Right atrium auricular region (tissue), 2 donors: ENCODE measurements at places on chromosomes 3 and 15.

DNA sequence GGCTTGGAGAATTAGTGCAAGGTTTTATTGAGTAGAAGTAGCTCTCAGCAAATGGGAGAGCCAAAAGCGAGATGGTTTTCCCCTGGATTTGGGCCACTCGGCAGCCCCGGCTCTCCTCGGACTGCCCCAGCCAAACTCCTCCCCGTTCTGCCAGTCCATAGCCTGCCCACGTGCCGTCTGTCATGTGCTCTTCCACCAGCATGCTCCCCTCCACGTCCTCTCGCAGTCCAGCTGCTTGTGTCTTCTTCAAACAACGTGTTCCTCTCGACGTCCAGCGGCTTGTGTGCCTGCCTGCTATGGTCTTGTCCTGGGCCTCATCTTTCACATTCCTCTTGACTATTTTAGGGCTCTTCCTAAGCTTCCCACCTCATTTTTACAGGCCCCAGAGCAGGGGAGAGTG is 16.7 kb upstream of the SECISBP2L start:
- DNase-seq = no peak

GRCh38 chr3:156151824-156152428 is 31.5 kb downstream of the KCNAB1 start:
- DNase-seq = peak; percentile 77

DNA sequence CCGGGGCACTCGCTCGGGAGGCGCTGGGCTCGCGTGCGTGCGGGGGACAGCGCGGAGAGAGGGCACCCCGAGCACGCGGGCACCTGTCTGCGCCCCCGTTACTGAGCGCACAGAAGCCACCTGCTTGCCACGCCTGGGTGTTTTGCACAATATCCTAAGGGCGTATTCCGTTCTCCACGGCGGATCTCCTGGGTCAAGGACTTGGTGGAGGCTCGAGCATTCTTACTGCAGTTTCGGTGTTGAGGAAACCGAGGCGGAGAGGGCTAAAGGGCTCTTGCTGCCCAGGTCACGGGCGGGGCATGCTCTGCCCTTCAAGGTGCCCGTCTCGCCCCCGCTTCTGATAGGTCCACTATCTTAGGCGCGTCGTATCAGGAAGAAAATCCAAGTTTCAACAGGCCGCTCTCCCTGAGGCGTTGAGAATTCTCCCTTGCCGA is 526 bp downstream of the GPD1L start:
- DNase-seq = no peak

- DNase-seq = no peak
These were observed 413.9 kb upstream of the MDFIC2 start for GRCh38 chr3:70726096-70726938.

GRCh38 chr15:86021281-86022264 is 58.1 kb upstream of the AGBL1 start:
- no peak for DNase-seq

DNA sequence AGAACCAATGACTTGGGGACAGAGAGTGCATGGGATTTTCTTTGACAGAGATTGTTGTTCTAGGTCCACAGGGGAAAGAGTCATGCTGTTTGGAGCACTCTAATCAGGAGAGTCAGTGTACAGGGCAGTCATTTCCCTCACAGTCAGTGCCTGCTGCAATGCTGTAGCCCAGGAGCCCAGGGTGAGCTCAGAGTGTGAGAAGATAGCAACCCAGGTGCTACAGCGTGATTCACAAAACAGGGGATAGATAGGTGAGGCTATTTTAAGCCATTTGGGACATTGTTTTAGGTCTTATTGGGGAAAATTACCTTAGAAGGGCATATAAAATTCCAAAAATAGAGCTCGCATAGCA is 37.3 kb downstream of the LNP1 start:
- DNase-seq = no peak

- no peak for DNase-seq
These were observed 476.0 kb downstream of the MFSD1 start for GRCh38 chr3:159277814-159278213.

- DNase-seq = no peak
These were observed 37.2 kb upstream of the PRR20G start for GRCh38 chr3:127324913-127325628.

DNA sequence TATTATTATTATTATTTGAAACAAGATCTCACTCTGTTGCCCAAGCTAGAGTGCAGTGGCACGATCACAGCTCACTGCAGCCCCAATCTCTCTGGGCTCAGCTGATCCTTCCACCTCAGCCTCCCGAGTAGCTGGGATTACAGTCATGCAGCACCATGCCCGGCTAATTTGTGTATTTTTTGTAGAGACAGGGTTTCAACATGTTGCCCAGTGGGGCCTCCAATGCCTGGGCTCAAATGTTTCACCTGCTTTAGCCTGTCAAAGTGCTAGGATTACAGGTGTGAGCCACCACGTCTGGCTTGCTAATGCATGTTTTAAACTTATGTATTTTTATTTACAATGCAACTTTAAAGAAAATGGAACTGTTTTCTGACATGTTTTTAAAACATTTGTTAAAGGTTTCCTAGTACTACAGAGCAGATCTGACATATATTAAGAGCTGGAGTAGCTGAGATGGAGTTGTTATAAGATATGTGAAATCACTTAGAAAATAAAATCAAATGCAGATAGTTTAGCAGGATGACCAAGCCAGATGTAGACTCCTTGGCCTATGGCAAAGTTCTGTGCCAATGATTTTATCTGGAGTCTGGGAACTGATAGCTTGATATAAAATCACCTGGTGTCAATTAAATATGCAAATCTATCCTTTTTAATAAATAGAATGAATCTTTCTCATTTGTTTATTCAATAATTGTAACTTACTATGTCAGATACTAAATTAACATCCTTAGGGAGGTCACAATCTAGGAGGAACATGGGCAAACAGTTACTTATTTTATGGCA is 310.1 kb upstream of the NAALADL2 start:
- no peak for DNase-seq

DNA sequence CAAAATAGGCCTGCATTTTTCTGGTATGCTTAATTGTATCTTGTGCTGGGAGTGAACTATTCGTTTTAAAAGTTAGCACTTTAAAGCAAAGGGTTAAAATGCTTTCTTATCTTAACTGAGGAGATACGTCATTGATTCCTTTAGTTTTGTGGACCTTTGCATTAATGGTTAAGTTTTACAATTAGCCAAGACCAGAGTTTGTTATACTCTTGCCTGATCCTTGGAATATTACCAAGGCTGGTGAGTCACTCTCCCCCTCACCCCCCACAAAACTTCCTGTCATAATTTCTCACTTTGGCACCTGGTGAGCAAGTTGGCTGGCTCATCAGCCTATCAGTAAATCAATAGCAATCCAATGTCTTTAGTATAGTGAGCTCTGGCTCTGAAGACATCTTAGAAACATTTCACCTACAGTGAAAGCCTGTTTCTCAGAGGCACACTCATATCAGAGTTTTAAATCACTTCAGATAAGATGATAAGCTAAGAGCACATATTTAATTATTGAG is 26.7 kb downstream of the SLC2A2 start:
- DNase-seq = no peak

DNA sequence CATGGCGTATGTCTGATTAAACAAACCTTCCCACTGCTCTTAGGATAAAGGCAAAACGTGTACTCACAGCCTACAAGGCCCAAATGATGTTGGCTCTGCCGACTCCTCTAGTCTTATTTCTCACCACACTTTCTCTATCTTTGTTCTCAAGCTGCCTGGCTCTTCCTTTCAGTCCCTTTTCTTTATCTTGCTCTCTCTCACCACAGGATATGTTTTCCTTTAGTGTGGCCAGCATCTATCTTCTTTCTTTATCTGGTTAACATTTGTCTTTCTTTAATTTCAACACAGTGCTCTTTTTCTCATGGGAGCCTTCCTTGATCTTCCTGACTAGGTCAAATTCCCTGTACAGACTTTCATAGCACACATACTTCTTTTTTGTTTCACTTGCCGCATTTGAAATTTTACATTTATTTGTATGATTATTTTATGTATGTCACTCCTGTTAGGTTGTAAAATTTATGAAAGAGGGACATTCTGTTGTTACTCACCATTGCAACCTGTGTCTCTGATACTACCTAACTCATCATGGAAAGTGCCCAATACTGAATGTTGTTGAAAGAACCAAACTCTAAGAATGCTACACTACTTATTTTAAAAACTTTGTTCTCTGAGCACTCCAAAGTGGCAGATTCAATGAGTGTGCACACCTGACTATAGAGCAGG is 328.9 kb upstream of the CBLB start:
- no peak for DNase-seq

DNA sequence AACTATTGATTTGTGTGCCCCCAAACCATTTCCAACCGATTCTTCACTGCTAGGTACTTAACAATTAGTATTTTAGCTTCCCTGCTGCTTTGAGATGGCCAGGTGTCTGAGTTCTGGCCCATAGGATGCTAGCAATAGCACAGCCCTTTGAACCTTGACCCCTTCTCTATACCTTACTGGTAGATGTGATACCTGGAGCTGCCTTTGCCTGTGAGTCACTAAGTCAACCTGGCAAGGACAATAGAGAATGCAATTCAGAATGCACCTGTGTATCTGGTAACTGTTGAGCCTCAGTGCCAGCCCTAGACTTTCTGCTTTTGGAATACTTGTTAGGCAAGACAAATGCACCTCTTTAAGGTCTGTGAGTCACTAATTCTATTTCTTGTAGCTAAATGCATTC is 467.4 kb downstream of the GRM7 start:
- no peak for DNase-seq

- DNase-seq = no peak
These were observed 1.7 kb downstream of the ITPR1 start for GRCh38 chr3:4494895-4495264.

GRCh38 chr15:85453144-85453872 is 72.9 kb downstream of the AKAP13 start:
- DNase-seq = no peak

- DNase-seq = no peak
These were observed 32.5 kb downstream of the CDCP1 start for GRCh38 chr3:45113625-45114050.

- DNase-seq = no peak
These were observed 139.7 kb upstream of the SMAD3 start for GRCh38 chr15:66925721-66926120.

DNA sequence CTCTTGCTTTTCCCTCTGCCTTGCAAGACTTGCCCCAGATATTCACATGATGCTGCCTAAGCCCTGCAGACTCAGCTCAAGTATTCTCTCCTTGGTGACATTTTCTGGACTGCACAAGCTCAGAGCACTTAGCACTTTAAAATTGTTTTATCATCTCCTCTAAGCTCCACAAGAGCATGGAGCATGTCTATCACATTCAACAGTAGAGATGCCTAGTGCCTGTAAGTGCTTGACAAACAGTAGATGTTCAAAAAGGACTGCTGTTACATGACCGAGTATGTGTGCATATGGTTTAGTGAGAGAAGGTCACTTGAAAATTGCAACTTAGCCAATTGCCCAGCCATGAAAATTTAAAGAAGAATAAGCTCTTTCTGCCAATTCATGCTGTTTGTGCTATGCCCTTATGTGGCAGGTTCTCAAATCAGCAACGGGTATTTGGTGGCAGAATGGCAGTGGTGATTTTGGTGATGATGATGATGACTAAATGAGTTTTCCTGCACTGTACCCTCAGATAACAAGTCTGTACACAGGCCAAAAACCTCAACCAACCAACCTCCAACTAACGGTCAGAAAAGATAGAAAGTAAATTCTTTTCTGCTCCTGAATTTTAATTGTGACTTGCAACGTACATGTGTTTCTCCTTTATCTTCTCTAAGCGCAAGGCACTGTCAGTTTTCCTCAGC is 647.2 kb upstream of the UBE2E2 start:
- no peak for DNase-seq

DNA sequence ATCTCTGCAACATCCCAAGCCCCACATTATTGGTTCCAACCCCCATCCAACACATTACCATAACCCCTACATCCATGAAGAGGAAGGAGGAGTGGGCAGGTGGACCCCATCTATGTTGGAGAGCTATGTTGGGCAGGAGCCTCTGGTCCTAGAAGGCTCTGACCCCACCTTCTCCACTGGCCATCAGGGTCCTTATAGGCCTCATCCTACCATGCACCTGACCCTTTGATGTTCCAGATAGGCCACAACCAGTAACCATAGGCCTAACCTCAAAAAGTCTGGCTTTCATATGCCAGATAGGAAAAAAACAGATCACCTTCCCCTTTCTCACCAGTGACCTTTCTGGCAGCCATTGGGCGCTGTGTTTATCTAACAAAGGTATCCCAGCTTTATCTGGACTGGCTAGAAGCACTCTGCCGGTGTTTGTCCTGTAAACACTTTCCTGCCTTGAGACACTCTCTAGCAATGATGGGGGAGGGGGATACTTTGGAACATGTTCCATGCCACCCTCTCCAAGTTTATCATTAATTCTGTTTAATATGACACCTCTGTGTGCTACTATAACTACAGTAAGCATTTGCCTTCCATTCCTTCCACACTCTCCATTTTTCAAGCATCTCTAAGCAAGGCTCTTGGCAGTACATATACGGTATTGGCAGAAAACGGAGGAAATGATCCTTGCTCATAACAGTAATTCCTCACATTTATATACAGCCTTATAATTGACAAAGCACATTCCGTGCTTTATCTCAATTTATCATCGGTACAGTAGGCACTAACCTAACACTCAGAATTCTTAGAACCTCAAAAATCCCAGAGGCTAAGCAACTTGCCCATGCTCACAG is 377.1 kb downstream of the VPS13C start:
- no peak for DNase-seq

DNA sequence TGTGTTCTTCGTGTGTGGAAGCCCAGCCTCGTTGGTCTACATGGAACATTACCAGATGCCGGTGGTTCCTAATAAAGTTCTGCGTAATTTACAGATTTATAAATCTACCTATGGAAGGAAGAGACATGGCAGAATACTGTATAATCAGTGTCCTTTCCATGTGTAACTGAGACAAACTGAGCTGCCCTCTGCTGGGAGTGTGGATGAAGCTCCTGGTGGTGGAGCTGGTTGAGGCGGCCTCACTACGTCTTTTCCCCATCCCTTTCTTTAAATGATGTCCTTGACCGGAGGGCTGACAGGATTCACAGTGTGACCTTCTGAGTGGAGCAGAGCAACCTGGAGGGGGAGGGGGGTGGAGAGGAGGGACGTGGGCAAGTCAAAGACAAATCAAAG is 267.0 kb upstream of the CHRM5 start:
- no peak for DNase-seq
